ENCODE measurements at places on chromosomes 6 and 20. TPM values are rescaled to one million over a fixed set of nuclear protein-coding genes. Genes with fewer than 3 reads are reported as not detected.

Gene DDX43
- not detected for total RNA-seq

Gene IL17A
- total RNA-seq: not detected

Gene LY6G6F
- not detected for total RNA-seq

Gene KCNK16
- total RNA-seq: not detected

DNA sequence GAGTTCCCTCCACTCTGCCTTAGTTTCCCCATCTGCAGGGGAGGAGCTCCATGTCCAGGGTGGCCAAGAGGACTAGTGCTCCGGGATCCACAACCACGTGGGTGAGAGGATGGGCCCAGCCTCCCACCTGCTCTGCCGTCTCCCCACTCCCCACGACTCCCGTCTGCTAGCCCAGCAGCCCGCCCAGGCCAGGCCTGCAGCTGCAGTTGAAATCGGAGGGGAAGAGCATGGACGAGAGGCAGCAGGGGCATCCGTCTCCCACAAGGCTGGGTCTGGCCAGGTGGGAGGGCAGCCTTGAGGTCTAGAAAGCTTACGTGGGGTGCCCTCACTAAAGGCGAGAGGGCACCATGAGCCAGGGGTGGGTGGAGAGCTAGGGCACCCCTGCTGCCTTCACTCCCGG, 8.6 kb downstream of the NOL4L start:
- DNase-seq: no peak

DNA sequence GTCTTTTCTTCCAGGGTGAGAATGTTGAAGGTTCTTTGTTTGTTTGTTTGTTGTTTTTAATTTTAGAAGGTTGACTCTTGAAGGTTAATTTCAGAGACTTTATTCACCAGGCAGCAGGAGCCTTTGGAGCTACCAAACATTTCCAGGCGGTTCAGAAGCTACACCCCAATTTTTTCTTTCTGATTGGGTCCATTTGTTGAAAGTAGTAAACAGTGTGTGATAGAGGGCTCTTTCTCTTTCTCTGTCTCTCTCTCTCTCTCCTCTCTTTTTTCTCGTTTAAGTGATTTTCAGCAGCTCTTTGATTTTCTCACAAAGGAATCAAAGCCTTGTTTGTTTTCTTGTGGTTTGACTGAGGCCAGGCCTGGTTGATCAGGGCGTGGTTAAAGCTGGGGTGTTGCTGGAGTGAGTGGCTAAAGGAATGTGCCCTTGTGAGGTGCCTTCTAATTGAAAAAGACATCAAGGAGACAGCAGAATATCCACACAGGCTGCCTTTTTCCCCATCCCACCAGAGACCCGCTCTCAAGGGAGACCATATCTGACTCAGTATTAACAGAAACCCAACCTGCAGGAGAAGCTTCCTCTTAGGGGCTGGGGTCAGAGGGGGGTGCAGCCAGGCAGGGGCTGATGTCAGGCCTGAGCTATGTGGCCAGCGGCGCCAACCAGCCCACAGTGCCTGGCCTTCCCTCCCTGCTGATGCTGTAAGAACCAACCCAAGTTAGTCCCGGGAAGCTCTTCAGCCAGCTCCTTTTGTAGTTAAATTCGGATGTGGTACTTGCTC, 40.4 kb upstream of the NAA20 start:
- DNase-seq: peak; percentile 91

- DNase-seq: no peak
Observed at GRCh38 chr20:52419205-52419604, 227.6 kb upstream of the ZFP64 start.

- DNase-seq: no peak
Observed at GRCh38 chr6:147567141-147567805, 58.8 kb downstream of the SAMD5 start.

GRCh38 chr6:75203721-75204120, 2.1 kb downstream of the COL12A1 start:
- DNase-seq: no peak

GRCh38 chr6:153958860-153959259, 80.2 kb upstream of the OPRM1 start:
- no peak for DNase-seq

DNA sequence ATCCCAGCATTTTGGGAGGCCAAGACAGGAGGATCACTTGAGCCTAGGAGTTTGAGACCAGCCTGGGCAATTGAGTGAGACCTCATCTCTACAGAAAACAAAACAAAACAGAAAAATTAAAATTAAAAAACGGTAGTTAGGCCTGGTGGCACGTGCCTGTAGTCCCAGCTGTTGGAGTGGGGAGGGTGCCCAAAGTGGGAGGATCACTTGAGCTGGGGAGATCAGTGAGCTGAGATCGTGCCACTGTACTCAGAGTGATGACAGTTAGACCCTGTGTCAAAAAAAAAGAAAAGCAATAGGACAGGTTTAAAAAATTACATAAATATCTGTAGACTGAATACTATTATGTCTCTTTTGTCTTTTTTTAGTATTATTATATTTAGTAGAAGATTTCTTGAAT, 64.3 kb downstream of the ITCH start:
- DNase-seq: no peak

DNA sequence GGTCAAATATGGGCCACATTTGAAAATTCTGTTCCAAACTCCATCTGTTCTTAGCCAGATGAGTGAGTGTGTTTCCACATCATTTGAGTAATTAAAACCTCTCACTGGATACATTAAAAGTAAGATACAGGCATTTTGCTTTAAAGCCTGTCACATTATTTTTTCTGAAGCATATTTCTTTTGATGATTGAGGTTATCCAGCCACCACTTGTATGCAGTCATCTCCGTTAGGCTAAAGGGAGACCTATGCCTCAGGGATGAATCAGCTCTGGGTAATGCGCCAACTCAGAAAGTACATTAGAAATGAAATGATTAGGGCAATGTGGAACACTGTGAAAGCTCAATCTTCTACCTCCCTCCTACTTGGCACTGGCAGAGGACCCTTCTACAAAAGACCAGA, 90.7 kb downstream of the SNAP25 start:
- DNase-seq: peak; percentile 90

DNA sequence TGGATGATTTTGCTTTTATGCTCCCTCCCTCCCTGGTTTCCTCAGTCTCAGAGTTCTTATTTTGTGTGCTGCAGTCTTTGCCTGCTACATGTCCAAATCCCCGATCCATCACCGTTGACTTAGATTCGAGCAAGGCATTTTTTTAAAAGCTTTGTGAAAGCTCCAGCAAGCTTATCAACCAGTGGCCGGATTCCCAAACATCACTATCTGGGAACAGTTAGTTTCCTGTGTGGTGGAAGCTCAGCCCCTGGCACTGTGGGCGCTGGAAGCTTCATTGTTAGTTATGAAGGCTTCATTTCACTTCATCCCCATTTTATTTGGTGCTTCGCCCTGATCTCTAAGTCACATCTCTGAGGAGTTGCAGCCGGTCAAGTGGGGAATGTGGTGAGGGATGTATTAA, 44.7 kb downstream of the DEK start:
- no peak for DNase-seq

- DNase-seq: no peak
Observed at GRCh38 chr6:117501722-117502121, 19.2 kb downstream of the DCBLD1 start.

DNA sequence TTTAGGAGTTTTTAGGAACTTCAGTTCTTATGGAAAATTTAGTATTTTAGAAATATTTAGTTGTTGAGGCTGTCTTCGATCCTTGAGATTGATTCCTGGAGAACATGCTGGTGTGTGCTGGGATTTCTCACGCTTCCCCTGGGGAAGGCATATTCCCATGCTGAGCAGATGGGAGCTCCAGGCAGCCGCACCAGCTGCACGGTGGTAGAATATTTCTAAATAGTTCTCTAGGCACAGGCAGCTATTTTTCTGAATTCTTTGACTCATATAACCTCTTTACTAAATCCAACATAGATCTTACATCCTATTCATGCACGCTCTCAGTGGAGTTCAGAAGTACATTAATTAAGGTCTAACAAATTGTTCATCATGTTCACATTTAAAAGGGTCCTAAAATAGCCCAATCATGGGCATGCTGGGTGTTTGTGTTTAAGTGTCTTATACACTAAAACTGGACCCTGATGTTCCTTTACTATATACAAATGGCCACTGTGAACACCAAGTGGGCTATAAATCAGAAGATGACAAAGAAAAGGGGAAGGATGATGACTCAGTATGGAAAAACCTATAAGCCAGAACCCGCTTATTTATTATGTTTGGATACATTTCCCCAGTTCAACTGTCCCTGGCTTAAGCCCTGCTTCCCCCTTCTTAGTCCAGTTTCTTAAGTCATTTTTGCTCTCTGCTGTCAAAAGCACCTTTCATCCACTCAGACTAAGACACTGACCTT, 138.5 kb downstream of the UST start:
- DNase-seq: peak; percentile 76

DNA sequence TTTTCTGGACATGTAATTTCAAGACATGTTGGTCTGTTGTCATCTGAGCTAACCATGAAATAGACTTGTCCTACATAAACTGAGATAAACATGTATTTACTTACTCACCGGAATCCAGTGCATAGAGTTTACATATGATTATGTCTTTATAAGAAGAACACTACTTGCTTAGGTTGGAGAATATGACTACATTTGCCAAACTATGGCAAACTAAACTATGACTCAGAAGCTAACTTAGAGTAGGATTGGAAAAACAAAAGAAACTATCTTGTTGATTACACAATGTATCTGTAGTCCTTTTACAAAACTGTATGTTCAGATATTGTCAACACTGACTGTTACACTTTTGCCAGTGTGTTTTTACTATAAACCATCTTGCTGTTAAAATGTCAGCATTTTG, 113.3 kb downstream of the CRYBG1 start:
- peak; percentile 28 for DNase-seq

- peak; percentile 48 for DNase-seq
Observed at GRCh38 chr6:150334790-150335783, 33.7 kb upstream of the IYD start.

DNA sequence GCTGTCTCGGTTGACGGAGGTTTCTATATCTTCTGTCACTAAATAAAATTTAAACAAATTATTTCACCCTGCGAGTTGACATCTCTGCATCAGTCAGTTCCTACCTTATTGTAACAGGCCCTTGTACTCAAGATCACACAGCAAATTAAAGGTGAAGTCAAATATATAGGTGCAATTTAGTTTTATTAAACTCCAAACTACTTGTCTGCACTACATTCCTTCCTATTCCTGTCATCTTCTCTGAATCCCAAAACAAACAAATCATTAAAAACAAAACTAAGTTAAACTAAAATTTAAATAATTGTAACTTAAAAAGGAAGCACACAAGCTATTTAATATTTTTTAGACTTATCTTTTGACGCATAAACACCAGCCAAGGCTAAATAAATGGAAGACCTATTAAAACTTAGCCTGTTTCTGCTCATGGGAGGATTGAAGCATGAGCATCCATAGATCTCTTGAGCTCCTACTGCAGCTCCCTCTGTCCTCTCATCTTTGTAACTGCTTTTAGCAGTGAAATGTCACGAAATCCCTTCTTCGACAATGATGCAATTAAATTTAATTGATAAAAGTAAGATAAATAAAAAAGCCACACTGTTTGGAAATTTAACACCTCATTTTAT, 1152.3 kb upstream of the GJE1 start:
- no peak for DNase-seq

DNA sequence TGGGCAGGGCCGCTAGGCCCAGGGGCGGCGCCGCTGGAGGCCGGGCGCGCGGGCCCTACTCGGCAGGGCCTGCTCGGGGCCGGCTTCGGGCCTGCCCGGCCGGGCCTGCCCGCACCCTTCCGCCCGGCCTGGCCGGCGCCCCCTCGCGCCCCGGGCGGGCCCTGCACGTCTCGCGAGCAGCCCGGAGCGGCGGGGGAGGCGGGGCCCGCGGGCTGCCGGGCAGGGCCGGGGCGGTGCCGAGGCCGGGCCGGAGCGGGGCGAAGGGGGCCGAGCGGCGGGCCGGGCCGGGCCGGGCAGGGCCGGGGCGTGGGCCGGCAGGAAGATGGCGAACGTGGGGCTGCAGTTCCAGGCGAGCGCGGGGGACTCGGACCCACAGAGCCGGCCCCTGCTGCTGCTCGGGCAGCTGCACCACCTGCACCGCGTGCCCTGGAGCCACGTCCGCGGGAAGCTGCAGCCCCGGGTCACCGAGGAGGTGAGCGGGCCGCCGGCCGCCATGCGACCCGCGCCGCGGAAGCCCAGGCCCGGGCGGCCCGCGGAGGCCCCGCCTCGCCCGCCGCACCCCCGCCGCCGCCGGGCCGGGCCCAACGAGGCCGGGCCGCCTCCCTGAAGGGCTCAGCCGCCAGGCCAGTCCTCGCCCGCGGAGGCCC, at the start of gene NPEPL1:
Gene NPEPL1, plus strand, starts transcription at position 222 of the 647 bp plus-strand sequence. Its CDS starts 101 bp downstream, at position 323.
- DNase-seq: no peak

DNA sequence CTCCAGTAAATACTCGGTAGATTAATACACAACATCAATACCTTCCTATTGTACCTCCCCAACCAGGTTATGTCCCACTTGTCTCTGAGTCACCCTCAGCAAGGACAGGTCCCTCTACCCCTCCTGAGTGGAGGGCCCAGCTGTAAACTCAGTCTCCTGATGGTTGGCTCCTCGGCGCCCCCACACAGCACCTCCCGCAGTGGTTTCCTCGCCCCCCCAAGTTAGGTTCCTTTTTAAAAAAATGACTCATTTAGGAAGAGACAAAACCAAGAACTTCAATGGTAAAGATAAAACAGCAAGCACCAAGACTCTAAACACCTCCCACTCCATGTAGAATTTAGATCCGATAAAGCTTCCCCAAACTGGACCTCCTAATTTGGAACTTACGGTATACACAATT, 83.5 kb downstream of the TRERF1 start:
- no peak for DNase-seq

DNA sequence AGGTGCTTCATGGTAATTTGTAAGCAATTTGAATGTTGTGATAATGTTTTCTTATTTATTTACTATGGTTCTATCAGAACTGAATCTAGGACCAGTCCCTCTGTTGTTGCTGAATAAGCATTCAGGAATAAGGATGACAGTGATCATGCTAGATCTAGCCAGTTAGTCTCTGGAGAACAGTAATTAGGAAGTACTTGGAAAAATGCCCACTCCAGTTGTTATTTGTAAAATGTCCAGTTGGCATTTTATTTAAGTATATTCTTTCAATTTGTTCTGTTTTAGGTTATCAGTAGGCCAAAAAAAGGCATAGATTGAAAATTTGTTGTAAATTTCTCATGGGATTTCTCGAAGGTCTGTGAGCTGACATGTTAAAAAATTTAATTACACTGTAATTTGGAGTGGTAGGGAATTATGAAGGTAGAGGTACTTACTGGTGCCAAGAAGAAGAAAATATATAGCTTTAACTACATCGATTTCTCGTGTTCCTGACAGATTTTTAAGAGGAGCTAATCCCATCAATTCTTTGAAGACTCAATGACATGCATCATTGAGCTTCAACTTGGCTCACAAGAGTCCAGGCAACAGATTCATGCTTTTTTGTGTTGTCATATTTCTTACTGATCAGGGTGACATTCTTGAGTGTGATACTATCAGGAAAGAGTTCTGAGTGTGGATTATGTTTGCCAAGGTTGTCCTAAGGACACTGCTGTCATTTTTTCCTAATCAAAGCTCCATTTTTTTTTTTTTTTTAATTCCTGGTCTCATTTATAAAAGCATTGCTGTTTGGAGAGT, 177.3 kb downstream of the CARMIL1 start:
- no peak for DNase-seq
